ENCODE measurements at places on chromosomes 5 and 9.

GRCh38 chr9:129933185-129934040, 98.2 kb downstream of the USP20 start:
- no peak for DNase-seq

DNA sequence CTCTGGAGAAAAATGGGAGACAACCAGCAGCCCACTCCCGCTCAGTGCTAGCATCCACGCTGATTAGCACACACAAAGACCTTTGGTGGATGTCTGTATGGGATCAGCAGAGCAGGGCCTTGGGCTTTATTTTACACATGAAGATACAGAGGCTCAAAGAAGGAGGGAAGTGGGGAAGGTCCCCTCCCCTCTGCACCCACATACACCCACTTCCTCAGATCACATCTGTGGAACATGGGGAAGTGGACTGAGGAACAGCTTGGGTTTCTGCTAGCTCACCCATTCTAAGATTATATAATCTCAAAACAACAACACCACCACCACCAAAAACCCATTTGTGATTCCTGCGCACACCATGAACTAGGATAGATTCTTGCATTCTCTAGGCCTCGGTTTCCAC, 14.0 kb downstream of the GGTA1 start:
- no peak for DNase-seq

DNA sequence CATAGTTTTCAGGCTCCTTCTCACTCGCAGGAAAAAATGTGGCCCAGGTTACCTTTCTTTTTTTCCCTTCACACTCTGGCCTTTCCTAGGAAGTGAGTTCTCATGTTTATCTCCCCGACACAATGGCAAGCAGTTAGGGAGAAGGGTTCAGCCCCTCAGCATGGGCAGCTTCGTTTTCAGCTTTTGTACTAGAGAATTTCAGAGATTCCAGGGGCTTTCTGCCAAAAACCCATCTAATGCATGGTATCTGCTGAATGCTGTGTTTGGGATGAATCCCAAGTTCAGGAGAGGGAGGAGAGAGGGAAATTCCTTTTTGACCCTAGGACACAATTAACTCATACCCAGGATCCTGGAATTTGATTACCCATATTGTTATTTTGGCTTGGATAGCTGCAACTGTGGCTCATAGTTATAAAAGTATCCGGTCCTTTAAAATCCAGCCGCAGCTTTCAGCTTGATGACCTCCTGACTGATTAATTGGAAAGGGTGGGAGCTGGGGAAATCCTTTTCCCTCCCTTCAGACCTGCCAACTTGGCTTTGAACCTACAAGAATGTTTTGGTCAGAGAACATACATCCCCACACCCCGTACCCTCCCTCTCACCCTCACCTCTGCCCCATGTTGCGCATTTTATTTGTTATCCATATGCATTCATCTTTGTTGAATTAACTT, 78.4 kb downstream of the TMEM252 start:
- no peak for DNase-seq

GRCh38 chr9:19119246-19119645, 8.0 kb downstream of the PLIN2 start:
- no peak for DNase-seq

- DNase-seq, result no peak
Observed at GRCh38 chr9:7542126-7542525, 257.5 kb downstream of the DMAC1 start.

DNA sequence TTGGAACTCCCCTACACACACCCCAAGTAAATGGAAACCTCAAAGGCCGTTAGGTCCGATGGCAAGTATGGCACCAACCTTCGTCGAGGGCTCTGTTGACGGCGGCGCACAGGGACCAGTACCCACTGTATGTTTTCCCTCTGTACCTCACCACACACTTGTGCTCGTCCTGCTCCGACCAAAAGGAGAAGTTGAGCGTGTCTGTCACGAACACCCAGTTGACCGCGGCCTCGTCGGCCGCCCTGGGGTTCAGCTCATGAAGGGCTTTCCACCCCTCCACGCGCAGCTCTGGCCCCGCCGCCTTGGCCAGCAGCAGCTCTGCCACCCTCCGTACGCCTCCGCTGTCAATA, 24.0 kb downstream of the HNRNPK start:
- DNase-seq, result peak; percentile 15

GRCh38 chr5:119304439-119305211, 51.2 kb upstream of the TNFAIP8 start:
- DNase-seq, result no peak

GRCh38 chr9:70100362-70100761, 56.7 kb downstream of the MAMDC2 start:
- DNase-seq, result no peak

GRCh38 chr9:5482194-5482593, 28.1 kb upstream of the PDCD1LG2 start:
- DNase-seq, result no peak

DNA sequence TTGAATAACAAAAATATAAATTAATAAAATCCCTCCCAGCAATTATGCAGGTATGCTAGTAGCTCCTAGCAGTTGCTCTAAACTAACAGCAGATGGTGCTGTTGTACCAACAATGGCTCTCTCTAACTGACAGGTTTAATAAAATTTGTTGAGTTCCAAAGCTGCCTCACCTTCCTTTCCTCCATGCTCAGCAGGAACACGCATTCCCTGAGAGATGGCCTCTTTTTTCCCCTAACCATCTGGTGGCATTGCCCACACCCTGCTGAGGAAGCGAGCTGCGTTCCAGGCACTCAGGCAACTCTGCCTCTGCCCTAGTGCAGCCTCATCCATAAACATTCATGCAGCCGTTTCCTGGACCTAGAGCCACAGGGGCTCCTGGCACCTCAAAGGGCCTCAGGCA, 106.2 kb downstream of the KLHL3 start:
- peak; percentile 6 for DNase-seq

DNA sequence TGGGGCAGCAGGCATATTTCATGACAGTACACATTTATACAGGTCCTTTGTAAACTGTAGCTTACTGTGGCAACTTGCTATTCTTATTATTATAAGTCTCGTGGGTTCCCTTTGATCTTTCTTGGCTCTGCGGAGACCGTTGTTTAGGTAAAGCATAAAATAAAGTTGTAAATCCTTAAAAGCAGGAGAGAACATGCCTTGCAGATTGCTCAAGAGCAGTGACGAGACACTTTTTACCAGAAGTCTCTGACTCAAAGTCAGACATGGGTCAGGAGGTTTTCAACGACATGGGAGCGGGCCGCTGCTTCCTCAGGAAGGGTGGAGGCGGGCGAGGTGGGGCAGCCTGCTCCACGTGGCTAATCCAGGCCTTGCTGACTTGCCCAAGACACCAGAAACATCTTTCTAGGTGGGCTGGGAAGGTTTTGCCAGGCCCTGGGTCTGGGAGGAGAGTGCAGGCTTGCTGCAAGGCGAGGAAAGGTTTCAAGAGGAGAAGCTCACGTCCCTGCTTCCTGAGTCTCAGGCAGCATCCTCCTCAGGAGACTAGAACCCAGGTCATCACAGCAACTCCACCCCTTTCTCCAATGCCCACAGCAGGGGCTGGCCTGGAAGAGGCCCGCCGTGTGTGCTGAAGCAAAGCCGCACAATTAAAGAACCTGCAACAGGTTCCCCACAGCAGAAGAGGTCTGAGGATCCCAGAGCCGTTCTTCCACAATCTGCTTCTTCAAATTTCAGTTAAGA, 6.5 kb downstream of the TBC1D2 start:
- DNase-seq, result no peak

Data from activated T-cell treated with anti-CD3 and anti-CD28 coated beads for 24 hours (primary cell).